Activated T-helper 1 cell treated with Interleukin-2 at 50 U/mL for 16 hours (primary cell): ENCODE measurements at places on chromosomes 13 and 19.

GRCh38 chr19:46366620-46367292 is 19.9 kb downstream of the PPP5C start:
- no peak for DNase-seq

DNA sequence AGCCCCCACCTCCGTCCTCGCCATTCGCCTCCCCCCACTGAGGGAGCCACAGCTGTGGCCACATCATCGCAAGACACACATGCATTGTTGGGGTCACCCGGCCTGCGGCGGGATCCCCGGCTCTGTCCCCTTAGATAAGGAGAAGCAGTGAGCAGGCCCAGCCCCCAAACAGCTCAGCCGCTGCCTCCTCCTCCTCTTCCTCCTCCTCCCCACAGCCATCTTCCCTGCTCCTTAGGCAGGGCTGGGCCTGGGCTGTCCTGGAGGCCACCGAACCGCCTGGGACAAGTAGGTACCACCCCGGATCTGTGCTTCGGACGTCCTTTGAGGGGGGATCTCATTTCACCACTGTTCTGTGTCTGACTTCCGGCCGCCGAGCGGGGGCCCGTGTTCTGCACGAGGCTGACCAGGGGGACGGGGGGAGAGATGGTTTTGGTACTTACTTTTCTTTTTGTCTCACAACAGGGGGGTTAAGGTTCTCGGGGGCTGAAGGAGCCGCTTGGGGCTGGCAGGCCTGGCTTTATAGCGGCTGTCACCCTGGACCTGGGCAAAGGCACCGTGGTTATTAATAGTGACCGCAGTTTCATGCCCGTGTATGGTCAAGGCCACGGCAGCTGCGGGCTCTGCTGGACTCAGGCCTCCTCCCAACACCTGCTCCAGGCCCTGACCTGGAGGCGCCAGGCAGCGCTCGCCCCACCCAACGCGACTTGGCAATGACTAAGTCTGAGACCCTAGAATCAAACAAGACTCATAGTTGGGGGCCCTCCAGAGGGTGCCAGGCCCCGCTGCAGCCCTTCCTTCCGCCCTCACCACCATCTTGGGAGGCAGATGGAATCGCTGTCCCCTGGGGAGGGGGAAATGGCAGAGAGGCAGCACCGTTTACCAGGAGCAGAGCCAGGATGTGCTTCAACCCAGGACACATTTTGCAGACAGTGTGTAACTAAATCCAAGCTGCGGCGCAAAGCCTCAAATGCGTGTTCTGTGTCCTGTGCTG is 18.3 kb downstream of the NMRK2 start:
- DNase-seq, result no peak

- no peak for DNase-seq
These were observed 235.2 kb downstream of the SLITRK5 start for GRCh38 chr13:87906411-87906810.

- DNase-seq, result no peak
These were observed 30.1 kb downstream of the TMEM255B start for GRCh38 chr13:113789167-113789566.

DNA sequence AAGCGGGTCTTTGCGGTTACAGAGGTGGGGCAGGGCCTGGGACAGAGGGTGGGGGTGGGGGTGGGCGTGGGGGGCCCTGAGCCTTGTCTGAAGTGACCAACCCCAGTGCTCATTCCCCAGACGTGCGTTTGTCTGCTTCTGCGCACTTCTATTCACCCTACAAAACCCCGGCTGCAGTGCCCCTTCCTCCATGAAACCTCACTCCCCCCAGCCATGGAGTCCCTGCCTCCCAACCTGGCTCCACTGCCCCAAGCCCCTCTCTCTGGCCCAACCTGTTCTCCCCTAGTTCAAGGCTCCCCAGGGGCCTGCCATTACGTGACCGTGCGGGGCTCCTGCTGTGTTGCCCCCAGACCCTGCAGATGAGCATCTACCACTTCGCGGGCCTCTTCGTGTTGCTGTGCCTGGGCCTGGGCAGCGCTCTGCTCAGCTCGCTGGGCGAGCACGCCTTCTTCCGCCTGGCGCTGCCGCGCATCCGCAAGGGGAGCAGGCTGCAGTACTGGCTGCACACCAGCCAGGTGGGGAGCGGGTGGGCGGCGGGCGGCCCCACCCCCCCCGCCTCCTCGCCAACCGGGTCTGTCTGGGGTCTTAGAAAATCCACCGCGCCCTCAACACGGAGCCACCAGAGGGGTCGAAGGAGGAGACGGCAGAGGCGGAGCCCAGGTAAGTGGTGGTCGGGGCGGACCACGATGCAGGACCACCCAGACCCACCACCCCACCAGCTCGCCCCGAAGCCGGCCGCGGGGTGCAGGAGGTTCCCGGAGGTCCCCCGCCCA is 8.2 kb downstream of the GRIN3B start:
- DNase-seq, result no peak

- DNase-seq, result no peak
These were observed 42.2 kb downstream of the BRD4 start for GRCh38 chr19:15290166-15290565.

DNA sequence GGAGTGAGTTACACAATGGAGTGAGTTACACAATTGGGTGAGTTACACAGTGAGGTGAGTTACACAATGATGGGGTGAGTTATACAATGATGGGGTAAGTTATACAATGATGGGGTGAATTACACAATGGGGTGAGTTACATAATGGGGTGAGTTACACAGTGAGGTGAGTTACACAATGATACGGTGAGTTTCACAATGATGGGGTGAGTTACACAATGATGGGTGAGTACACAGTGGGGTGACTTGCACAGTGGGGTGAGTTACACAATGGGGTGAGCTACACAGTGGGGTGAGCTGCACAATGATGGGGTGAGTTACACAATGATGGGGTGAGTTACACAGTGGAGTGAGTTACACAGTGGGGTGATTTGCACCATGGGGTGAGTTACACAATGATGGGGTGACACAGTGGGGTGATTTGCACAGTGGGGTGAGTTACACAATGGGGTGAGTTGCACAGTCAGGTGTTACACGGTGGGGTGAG is 52.5 kb upstream of the GAS6 start:
- DNase-seq, result no peak

DNA sequence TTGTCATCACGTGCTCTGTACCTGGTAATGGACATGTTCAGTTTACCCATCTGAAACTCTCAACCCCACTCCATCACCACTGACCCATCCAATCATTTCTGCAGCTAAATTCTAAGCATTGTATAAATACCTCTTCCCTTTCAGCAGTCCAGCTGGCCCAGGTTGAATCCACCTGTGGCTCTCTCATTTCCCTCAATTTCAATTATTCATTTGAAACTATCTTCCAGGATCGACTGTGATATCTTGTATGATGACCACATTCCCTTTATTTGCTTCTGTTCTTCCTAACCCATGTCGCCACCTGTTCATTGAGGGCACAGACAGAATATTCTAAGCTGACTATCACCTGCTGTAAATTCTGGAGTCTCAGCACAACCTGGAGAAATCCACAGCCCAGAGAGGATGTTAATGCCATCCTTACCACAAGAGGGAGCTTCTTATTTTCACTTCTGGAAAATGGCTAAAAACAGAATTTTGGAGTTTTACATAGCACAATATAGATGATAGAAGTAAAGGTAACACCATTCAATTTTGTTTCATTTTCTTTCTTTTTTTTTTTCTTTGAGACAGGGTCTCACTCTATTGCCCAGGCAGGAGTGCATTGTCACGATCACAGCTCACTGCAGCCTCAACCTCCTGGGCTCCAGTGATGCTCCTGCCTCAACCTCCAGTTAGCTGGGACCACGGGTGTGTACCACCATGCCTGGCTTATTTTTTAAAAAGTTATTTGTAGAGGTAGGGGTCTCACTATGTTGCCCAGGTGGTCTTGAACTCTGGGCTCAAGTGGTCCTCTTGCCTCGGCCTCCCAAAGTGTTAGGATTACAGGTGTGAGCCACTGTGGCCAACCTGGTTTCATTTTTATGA is 38.6 kb downstream of the ZNF823 start:
- DNase-seq, result no peak

DNA sequence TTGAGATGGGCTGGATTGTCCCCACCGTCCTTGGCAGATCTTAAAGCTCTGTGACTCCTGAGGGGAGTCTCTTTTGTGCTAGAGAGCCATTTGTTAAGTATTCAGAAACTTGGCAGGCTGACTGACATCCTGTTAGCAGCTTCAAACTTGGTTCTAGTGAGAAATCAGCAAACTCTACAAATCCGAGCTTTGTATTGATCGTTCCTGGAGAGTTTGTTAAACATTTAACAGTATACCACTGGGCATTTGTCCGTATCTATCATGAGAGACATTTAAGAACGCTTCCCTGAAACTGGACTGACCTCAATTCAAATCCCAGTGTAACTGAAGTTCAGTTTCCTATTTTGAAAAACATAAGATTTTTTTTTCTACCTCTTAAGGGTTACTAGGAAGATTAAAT is 3.1 kb downstream of the ATP12A start:
- DNase-seq, result no peak

DNA sequence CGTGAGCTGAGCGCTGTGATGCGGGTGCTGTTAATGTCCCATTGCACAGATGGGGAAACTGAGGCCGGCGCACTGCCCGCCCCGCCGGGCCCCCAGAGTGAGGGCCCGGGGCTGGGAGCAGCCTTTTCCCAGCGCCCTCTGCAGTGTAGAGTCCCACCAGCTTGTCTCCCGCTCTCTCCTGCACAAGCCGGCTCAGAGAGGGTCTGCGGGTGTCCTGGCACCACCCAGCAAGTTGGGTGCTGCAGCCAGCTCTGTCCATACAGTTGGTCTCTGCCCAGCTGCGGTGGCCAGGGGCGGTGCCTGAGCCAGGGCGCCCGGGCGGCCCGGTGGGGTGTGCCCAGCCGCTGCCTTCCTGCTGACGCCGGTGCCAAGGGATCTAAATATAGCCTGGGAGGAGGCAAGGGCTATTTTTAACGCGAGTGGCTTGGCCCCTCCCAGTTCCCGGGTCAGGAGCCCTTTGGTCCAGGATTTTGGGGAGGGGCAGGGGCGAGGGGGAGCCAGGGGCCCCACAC is 19.3 kb downstream of the GADD45B start:
- DNase-seq, result no peak

DNA sequence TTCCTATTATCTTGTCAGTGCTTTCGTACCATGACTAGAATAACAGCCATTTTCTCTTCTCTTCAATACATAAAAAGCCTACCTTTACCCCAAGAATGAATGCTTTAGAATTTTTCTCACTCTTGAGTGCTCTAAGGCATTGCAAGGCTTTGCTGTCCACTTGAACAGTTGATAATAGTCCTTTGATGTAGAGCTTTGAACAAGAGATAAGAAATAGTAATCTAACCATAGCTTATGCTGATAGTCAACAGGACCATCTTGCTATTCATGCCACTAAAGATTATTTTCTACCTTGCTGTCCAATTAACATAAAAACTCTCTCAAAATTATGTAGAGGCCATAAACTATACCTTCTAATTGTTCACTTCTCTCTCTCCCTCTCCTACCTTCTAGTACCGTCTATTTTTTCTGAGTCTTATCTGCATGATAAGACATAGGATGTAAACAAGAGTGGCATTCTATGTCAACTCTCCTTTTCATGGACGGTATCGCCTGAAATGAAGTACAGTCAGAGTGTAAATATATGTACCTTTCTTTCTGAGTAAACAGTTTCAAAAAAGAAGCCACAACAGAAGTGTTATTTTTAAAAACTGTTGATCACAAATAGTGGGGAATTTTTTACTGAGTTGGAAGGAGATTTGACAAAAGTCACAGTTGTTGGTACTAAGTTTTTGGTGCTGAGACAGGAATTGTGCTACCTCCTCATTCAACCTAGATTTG is 297.9 kb downstream of the NDFIP2 start:
- DNase-seq, result no peak

- DNase-seq, result no peak
These were observed 2.0 kb upstream of the TNFSF14 start for GRCh38 chr19:6671960-6672359.

GRCh38 chr19:17264641-17264979 is at the start of gene USHBP1:
USHBP1 (minus strand) TSS chr19:17264745; CDS start chr19:17264299, 446 bp downstream.
- DNase-seq, result no peak

DNA sequence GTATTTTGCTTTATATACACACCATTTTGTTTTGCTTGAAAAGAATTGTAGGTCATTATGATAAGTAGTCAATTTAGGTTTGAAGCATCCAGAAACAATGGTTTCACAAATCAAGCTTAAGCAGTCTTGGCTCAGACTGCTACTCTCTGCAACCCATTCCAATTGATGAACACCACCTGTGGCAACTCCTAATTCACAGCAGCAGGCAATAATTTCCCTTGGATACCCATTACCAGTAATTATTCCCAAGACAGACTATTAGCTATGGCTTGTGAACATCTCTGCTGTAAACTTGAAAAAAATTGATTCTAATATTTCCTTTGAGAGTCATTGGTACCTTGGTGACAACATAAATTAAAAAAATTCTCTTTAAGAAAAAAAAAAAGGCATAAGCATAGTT is 299.3 kb upstream of the SLITRK6 start:
- DNase-seq, result no peak

DNA sequence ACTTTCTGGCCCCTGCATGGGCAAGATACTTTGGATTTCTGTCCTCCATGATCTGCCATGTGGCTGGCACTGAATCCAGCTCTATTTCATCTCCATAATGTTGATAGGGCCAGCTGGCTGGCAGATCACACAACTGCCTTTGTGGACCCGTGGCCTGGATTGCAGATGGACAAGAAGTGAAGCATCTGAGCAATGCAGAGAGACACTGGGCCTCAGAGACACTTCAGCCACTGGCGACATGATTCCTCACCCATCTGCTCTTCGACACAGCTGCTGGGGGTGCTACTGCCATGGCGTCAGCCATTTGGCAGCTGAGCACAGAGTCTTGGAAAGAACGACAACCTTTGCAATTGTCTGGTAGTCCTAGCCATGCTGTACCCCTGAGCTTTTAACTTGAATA is 79.5 kb upstream of the MYO16 start:
- DNase-seq, result no peak

DNA sequence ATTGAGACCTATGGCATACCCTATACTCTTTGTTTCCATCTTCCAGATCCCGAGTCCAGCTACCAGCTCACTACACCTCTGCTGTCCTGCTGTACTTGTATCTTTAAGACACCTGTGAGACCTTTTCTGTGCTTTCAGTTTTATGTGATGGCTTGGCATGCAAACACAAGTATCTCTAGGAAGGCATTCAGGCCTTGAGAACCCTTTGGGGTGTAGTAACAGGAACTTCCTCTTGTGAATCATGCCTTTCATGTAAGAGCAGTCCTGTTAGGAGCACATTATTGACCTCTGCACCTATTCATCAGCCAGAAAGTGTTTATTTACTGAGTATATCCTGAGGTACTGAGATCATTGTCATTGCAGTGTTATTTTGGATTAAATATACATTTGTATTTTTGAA is 87.0 kb upstream of the HTR2A start:
- no peak for DNase-seq
